NT2/D1 (cell line): ENCODE measurements at places on chromosomes 1 and 21.

DNA sequence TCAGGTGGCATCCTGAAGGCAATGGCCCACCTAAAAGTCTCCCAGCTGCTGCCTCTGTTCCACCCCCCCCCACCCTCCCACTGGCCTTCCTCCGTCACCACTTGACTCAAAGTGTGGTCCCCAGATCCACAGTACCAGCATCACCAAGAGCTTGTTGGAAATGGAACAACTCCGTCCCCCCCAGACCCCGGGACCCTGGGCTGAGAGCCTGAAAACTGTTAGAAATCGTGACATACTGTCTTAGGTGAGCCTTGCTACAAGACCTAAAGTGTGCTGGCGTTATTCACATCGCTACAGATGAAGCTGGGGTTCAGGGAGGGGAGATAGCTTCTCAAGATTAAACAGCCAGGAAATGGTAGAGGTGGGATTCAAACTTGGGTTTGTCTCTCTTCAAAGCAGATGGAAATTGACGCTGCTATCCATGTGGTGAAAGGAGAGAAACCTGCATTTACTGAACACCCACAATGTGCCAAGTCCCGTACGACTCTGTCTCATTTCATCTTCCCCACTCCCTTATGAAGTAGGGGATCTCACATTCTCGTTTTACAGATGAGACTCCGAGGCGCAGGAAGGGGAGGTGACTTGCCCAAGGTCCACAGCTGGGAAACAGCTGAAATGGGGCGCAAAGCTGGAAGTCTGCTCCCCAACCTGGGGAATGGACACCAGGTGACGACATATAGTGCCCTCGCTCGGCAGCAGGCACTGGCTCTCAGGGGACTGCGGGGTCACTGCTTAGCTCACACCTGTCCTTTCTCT, 52.8 kb upstream of the IFFO2 start:
- no peak for DNase-seq

DNA sequence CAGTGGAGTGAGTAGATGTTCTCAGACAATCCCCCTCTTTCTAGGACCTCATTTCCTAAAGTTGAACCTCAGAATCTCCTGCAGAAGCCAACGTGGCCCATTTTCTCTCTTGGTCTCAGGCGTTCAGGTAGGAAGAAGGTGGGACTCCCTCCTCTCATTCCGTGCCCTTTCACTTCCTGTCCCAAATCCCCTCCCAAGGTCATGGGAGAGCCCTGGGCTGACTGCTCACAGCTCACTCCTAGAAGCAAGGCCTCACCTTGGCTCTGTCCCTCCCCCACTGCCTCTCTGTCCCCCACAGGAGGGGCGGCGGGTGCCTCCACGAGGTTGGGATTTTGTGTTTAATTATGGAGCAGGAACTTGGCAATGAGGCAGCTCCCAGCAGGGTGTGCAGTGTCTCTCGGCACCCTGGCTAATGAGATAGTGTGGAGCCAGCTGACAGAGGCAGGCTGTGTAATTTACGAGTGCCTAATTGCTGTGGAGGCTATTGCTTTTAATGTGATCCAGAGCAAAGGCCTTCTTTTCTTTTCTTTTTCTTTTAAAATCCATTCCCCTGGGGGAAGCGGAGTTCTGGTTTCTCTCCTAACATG, 9.1 kb upstream of the CDK18 start:
- DNase-seq = no peak

DNA sequence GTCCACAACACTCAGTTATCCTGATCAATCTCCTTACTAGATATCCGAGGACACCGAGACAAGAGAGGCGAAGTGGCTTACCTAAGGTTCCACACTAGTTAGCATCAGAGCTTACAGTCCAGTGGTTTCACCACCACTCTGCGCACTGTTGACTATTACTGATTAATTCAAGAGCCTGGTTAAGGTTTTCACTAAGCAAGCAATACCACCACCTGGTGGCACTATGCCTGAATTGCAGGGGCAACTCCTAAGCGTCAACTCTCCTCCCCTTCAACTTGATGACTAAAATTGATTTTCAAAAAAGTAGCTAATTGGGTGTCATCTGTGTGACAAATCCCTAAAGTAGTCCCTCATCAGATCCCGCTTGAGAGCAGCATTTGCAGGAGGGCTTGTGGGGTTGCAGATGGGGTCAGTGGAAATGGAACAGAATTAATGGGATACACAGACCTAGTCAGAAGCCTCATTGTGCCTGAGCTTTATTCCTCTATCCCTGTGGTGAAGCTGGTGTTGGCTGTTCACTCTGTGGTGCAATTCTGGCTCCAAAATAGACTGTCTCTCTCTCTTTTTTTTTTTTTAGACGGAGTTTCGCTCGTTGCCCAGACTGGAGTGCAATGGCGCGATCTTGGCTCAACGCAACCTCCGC, 9.1 kb downstream of the TTC22 start:
- peak; percentile 72 for DNase-seq

GRCh38 chr1:201460814-201461644, 8.0 kb downstream of the PHLDA3 start:
- no peak for DNase-seq

GRCh38 chr1:25999041-25999800, 1.4 kb upstream of the PAFAH2 start:
- DNase-seq = no peak

DNA sequence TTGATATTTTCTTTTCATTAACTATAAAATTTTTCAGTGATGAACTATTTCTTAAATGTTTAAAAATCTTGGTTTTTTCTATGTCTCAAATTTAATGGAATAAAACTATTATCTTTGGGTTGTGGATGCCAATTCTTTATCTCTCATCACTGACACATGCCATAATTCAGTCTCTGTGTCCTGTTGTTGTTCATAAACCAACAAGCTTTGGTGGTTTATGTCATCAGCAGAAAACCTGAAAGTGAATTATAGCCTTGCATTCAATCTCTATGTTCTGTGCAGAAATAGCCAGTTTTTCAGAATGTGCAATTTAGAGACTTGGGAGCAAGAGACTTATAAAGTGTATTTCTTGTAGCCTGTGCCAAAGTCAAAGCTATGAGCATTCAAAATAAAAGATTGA, 462.6 kb upstream of the ADGRL4 start:
- no peak for DNase-seq

GRCh38 chr21:32817208-32817607, 45.7 kb upstream of the PAXBP1 start:
- no peak for DNase-seq

DNA sequence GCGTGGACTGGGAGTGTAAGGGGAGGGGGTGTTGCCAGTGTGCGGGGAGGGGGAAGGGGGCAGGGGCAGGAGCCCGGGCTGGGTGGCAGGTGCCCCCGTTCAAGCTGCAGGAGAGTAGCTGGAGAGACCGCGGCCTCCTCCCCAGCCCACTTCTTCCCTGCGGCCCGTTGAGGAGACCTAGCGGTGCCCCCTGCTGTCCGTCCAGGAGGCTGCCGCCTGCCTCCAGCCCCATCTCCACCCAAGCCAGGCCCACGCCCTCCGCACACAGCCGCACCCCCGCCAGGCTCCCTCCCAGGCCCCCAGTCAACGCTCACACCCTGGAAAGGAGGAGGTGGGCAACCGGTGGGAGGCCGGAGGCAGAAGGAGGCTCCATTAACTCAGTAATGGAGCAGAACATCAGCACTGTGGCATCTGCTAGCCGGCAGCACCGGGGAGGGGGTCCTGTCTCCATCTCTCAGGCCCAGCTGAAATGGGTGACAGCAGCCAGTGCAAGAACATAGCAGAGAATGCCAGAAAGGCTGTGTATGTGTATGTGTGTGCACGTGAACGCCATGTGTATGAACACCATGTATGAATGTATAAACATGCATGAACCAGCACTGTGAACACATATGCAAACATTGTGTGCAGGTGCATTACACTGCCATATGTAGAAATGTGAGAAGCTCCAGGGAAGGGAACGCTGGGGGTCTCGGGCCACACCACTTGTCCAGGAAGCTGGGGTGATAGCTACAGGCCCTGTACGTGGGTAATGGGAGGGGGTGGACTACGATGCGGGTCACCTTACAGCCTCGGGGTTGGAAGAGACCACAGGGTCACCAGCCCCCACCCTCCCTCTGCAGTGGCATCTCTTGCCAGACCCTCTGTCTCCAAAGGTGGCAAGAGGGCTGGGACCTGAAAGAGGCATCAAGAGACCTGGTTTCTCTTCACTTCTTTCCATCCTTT, 84.6 kb downstream of the SYT2 start:
- DNase-seq = peak; percentile 72

GRCh38 chr1:202315576-202316168, 26.1 kb downstream of the UBE2T start:
- DNase-seq = peak; percentile 91

DNA sequence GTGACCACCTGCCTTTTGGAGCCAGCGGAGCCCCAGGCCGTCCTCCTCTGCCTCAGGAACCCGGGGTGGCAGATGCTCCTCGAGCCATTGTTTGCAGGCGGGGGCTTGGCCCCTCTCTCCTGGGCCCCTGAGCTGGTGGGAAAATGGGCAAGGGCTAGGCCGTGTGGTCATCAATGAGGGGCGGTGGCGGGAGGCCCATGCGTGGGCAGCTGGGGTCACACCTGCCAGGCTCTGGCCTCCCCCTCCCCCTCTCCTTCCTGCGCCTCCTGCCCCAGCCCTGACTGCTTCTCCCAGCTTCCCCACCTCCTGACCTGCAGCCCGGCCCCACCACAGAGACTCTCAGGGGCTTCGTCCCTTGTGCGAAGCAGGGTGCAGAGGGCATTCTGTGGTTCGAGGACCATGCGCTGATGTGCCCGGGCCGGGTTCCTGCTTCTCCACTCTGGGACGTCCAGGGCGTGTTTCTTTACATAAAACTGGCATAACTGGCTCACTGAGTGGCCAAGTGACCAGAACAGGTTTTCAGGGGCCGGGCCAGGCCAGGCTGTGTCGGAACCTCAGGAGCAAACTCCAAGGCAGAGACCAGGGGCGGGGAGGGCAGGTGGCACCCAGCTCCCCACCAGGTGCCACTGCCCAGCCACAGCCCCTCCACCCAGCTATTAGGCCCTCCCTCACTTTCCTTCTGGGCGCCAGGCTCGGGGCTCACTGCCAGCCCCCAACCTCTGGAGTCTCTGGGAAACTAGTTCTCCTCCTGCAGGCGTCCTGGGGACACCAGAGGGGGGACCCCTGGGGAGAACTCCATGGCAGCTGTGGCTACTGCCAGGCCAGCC, 9.3 kb downstream of the SAMD11 start:
- no peak for DNase-seq

DNA sequence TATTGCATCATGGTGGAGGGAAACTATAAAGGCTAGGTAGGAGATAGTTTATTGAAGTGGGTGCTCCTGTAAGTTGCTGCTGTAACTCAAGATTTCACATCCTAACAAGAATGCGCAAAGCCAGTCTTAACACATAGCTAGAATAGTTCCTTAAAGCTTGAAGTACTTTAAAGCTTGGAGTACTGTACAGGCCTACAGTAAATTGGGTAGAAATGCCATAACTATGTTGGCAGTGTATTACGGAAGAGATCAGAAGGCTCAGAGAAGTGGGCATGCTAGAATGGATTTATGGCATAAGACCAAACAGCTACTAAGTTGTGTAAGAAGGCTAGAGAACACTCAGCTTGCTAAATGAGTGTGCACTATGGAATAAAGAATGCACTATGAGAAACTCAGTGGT, 44.5 kb downstream of the DMRTA2 start:
- DNase-seq = no peak

GRCh38 chr1:88920845-88921244, 29.5 kb upstream of the GTF2B start:
- DNase-seq = no peak

DNA sequence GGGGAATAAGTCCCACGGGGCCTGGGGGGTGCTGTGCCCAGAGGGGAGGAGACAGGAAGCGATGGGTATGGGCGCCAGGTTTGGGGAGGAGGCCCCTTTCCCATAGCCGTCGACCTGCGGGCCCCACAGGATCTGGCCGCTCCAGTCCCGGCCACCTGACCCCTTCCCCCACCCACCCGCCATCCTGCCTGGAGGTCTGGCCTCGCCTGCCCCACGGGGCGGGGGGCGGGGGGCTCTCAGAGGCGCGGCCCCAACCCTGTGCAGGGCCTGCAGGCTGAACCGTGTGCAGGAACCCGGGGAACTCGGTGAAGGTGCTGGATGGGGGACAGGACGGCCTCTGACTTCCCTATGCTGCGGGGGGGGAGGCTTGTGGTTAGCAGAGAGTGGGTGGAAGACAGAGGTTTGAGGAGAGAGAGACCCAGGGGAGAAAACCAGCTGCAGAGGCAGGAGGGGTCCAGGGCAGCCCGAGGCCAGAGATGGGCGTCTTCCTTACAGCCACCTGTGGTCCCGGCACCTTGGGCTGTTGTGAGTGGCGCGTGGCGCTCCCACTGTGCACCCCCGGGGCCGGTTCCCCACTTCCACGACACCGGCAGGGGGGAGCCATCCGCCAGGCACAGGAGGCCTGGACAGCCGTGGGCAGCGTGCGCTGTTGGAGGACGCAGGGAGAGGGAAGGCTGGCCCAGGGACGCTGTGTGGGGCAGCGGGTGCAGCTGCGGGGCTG, 2.5 kb upstream of the TNFRSF18 start:
- DNase-seq = no peak

- no peak for DNase-seq
These were observed 364.5 kb upstream of the CAMK1G start for GRCh38 chr1:209218981-209219380.

DNA sequence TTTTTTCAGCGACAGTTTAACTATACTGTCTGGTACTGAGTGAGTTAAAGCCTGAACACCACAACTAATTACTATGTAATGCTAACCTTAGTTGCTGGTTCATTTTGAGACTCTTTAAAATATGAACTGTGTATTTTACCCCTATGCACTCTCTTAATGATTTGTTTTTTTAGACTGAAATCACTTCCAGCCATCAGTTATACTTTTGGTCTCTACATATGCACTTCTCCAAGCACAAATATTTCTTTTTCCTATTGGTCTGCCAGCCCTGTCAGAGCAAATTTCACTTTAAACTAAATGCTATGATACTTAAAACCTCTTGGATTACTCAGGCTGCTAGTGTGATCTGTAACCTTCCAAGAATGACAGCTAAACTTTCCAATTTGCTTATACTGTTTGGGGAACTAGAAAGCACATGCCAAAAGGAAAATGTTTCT, 38.1 kb upstream of the SCYL3 start:
- no peak for DNase-seq

DNA sequence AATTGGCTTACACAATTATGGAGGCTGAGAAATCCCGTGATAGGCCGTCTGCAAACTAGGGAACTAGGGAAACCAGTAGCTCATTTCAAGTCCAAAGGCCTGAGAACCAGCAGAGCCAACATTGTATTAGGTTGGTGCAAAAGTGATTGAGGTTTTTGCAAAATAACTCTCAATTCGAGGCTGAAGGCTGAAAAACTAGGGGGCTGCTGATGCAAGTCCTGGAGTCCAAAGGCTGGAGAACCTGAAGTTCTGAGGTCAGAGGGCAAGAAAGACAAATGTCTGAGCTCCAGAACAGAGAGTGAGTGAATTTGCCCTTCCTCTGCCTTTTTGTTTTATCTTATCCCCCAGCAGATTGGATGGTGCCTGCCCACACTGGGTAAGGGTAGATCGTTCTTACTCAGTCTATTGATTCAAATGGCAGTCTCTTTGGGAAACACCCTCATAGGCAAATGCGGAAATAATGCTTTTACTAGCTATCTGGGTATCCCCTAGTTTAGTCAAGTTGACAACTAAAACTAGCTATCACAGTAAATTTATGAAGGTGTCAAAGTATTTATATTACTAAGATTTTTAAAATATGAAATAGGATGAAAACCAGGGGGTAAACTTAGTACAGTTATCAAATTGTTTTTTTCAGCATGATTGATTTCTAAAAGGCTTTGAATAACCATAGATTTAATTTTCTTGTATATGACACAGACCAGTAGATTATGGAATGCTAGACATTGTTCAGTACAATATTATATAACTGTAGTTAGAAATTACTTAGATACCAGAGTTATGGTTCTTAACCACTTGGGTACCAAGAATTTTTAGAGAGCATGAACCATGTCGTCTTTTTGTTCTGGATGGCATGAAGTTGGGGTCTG, 15.4 kb downstream of the RABGAP1L start:
- no peak for DNase-seq
